ENCODE measurements at places on chromosomes 2 and 18.

- DNase-seq = no peak
Observed at GRCh38 chr2:23607925-23608324, 222.9 kb downstream of the KLHL29 start.

DNA sequence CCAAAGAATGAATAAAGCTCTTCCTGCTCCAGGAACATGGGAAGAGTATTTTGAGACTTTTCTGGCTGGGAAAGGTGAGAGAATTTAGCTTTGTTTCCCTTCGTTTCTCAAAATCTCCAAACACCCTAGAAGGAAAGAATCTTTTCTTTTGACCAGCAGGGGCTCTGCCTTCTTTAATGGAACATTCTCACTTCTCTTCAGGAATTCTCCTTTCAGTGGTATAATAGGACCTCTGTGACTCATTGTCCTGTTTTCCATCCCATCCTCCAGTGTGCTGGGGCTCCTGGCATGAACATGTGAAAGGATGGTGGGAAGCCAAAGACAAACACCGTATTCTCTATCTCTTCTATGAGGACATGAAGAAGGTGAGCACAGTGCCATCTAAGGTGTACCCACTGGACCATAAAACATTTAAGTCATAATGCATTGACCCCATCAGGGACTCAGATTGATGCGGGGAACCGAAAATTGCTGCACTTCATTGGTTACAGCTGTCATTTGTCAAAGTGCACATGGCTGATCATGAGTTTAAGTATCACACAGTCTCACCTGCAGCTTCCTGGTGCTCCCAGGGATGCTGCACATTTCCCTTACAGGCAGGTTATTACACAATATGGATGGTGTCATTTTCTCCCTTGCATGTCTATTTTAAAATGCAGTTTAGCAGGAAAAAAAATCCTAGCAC lies 5.5 kb downstream of the SULT1C4 start:
- DNase-seq = no peak

GRCh38 chr2:7704296-7704865 lies 787.2 kb downstream of the RNF144A start:
- no peak for DNase-seq

DNA sequence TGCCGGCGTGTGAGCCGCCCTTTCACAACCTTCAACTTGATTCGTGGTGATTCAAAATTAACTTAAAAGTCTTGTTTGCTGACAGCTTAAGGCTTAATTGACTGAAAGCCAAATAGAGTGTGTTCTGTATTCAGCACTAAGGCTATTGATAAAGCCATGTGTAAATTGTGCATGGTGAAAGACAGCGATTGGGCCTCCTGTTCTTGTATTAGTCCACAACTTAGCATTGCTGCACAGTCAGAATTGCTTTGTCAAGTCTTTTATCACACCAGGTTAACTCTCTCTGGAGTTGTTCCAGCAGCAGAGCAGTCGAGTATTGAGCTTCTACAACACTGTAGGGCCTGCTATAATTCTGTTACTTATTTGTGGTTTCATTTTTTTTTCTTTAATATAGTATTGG lies 210.1 kb downstream of the WDR7 start:
- DNase-seq = no peak

DNA sequence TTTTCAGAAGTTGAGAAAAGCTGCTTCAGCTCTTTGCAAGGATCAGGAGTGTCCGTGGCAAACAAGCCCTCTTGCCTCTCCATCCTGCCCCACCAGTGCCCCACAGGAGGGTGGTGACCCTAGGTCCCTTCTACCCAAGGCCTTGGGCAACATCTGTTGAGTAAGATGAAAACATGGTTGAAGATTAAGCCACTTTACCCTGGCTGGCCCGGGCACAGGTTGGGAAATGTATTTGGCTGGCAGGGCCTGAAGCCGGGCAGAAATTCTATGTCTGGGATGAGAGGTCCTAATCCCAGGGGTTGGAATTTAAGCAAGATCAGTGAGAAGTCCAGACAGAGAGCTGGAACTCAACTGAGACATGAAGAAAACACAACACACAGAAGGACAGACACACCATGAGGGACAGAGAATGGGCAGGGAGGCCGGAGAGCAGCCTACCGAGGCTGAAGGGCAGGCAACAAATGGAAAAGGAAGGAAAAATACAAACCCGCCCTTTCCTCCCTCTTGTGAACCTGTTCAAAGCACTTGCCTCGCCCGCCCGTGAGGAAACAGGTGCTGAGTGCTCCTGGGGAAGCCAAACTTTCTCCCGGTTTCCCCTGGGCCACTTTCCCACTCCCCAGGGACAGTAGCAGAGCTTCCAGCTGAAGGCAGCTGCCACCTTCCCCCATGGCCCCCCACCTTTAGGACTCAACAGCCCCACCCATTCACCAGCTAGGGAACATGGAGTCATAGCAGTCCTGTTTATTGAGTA lies 86.1 kb downstream of the TNS1 start:
- no peak for DNase-seq

GRCh38 chr2:58971511-58972360 lies 730.6 kb upstream of the FANCL start:
- no peak for DNase-seq

DNA sequence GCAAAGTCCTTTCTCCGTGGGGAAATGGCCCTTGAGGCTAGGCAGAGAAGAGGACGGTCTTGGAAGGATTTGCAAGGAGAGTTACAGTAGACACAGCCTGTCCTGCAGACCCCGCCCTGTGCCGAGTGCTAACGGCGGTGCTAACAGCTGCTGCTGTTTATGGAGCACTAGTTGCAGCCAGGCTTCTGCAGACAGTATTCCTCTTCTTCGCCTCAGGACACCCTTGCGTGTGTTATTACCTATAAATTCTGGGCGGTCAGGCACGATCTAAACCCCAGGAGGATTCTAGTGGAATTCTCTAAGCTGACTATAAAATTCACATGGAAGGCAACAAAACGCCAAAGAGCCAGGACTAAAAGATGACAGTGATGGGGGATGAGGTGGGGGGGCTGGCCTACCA lies 139.8 kb downstream of the GLI2 start:
- DNase-seq = no peak

DNA sequence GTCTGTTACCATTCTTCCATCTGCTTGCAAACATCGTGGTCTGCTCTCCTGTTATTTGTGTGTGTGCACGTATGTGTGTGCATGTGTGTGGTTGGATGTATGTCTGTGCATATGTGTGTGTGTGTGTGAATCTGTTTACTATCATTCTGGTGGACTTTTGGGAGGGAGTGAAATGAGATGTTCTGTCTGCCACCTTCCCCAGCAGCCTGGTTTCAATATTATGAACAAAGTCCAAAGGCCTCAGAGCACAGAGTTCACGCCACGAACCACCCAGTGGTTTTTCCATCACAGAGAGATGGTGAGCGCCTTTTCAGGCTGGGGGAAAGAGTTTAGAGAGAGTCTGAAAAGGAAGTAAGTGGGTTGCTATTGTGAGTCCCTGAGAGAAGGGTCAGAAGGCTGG lies 67.1 kb upstream of the YWHAQ start:
- DNase-seq = no peak

GRCh38 chr2:31770741-31771140 lies 190.0 kb upstream of the SRD5A2 start:
- no peak for DNase-seq

DNA sequence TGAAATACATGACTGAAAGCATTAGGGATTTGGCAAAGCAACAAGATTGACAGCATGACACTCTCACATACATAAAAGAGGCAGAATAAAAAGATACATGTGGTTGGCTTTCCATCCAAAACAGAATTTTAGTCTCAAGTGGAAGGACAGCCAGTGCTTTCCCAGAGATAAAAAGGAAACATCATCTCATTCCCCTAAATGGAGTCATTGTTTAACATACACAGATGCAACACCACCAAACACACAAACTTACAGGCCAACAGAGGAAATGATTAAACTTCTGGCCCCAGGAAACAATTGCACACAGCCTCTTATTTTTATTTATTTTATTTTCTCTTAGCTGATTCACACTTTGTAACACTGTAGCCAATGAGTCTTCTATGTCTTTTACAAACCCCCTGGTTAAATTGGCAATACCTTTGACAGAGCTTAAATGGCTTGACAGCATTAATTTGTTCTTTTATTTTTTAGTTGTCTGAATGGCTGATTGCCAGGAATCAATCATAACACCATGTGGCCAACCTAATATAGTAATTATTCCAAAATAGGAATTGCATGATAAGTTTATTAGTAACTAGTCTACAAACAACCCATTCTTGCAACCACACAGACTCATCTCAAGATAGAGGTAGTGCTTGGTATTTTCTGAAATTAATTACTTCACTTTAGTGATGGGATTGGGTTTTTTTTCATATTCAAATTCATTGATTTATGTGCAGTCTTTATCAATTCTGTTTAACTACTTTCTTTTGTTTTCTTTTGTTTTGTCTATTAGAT lies 190.5 kb downstream of the RND3 start:
- DNase-seq = no peak
